ENCODE measurements at places on chromosomes 2 and 18. TPM values are rescaled to one million over a fixed set of nuclear protein-coding genes. Genes with fewer than 3 reads are reported as not detected.
A peak's percentile ranks its signal among the peaks of the same experiment; 100 is the strongest.

GRCh38 chr2:172397148-172397834 is 30.1 kb upstream of the ITGA6 start:
- no peak overlapping the region for H3K4me3 ChIP-seq
- no peaks in the 10 kb centered on the region for H3K27me3 ChIP-seq
- no peak for DNase-seq
- no peaks in the 10 kb centered on the region for H3K36me3 ChIP-seq

DNA sequence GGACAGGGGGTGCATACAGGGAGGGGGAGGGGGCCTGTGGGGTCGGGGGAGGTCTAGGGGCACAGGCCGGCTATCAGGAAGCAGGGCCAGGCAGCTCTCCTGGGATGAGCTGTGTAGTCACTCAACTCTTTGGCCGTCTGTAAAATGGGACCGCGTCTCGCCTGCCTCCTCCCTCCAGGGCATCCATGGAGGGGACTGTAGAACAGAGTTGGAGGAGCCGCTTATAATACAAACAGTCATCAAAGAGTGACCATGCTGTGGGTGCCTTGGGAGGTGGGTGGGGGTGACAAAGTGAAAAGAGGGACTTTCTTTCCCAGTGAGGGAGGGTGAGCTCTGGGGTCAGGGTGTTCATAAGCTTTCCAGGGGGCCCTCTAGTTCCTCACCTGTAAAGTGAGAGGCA is 169.6 kb upstream of the HAAO start:
- H3K27ac ChIP-seq, result peak overlapping the region; percentile 66
- no peaks in the 10 kb centered on the region for H3K36me3 ChIP-seq
- peaks cover 46% of the 10 kb centered on the region for H3K4me1 ChIP-seq
- DNase-seq, result no peak

GRCh38 chr2:209671020-209671680 is 100.5 kb upstream of the UNC80 start:
- no peak overlapping the region for H3K27ac ChIP-seq
- H3K4me3 ChIP-seq, result no peak overlapping the region

The FAM237A gene
- total RNA-seq, result not detected

DNA sequence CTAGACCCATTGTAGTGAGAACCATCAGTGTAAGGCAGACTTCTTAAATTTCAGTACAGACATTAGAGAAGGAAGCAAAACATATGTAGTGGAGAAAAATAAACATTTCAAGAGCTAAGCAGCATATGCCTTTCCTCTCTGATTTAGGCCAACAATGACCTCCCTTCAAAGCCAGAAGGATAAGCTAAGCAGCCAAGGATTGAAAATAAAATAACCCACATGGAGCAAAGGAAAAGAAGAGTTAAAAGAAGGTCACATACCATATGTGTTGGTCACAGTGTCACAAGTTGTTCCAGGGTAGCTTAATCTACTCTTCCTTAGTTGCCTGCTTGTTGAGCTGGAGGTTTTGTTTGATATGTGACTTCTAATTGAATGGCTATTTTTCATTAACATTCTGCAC is 15.6 kb upstream of the LAMA1 start:
- H3K27ac ChIP-seq, result no peak overlapping the region
- H3K4me3 ChIP-seq, result no peak overlapping the region
- no peaks in the 10 kb centered on the region for H3K36me3 ChIP-seq
- H3K27me3 ChIP-seq, result no peaks in the 10 kb centered on the region
- no peaks in the 10 kb centered on the region for H3K4me1 ChIP-seq
- peak; percentile 7 for DNase-seq

The MAIP1 gene
- total RNA-seq, result 17.9 TPM

GRCh38 chr2:149656996-149657395 is 69.4 kb upstream of the MMADHC start:
- H3K27me3 ChIP-seq, result no peaks in the 10 kb centered on the region
- DNase-seq, result no peak
- no peak overlapping the region for H3K4me3 ChIP-seq
- peaks cover 3% of the 10 kb centered on the region for H3K4me1 ChIP-seq

DNA sequence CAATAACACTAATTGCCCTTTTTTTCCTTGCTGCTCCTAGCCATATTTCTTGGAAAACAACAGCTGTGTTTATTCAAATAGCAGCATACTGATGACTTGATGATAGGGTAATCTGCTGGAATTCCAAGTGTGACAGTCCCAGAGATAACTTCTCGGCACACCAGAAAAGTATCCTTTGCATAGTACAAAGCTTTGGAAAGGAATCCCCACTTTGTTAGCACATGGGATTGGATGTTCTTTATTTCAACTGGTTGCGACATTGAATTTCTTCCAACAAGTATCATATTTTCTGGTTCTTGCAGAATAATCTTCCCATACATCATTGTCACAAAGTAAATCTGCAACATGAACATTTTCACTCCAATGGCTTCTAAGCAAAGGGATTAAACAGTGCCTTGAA is 445.8 kb upstream of the ACVR2A start:
- no peaks in the 10 kb centered on the region for H3K36me3 ChIP-seq
- no peaks in the 10 kb centered on the region for H3K27me3 ChIP-seq
- H3K4me1 ChIP-seq, result no peaks in the 10 kb centered on the region
- no peak overlapping the region for H3K27ac ChIP-seq
- no peak overlapping the region for H3K4me3 ChIP-seq

The GREB1L gene
- total RNA-seq, result 6.9 TPM

The VWC2L gene
- not detected for total RNA-seq

The GPBAR1 gene
- 5.6 TPM for total RNA-seq

DNA sequence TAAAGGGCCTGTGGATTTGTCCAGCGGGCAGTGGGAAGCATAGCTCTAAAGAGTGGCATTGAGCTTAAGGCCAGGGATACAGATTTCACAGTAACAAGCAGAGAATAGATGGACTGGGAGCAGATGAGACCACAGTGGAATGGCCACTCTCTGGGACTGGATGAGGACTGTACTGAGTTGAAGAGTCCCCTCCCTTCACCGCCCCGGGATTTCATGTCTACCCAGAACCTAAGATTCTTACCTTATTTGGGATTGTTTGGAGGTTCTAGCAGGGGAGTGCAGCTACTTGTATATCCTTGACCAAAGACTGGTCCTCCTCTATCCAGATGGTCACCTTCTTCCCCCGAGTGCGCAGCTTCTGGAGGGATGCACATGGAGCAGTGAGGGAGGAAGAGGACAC is 28.0 kb upstream of the EFEMP1 start:
- no peaks in the 10 kb centered on the region for H3K36me3 ChIP-seq
- no peak overlapping the region for H3K27ac ChIP-seq
- H3K4me3 ChIP-seq, result peak overlapping the region; percentile 24
- no peaks in the 10 kb centered on the region for H3K4me1 ChIP-seq
- no peaks in the 10 kb centered on the region for H3K27me3 ChIP-seq

DNA sequence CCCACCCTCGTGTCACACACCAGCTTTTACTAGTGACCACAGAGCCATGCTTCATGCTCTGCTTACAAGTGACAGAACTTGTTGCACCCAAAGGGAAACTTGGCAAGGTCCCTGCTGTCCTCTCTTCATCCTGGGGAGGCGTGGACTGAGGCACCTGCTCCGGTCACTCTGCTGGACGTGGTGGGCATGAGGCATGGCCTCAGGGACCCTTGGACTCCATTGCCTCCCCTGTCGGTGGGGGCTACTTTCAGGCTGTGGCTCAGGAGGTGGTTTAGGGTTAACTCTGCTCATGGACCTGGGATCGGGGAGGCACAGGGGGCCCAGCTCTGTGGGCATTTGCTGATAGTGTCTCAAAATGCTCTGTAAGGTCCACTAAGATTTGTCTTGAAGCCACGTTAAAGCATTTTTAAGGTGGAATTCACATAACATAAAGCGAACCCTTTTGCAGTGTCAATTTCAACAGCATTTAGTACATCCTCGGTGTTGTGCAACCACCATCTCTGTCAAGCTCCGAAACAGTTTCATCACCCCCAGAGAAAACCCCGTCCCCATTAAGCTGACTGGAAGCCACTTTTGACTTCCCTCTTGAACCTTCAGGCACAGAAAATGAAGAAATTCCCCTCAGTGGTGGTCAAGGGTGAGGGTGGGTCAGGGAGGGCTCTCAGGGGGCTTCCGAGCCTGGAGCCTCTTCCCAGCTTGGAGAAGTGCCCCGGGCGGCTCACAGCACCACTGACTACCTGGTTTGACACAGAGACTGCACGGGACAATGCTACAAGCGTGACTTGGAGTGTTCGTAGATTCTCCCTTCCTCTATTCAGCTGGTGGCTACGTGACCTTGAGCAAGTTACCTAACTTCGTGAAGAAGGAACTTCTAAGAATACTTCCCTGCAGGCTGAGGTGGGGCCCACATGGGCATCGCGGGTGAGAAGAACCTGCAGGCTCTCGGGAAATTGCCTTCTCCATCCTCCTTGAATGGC is 100.0 kb upstream of the HDAC4 start:
- peak overlapping the region; percentile 29 for H3K27ac ChIP-seq
- no peaks in the 10 kb centered on the region for H3K36me3 ChIP-seq
- H3K4me3 ChIP-seq, result no peak overlapping the region
- DNase-seq, result no peak
- H3K4me1 ChIP-seq, result peaks cover 16% of the 10 kb centered on the region
- H3K27me3 ChIP-seq, result no peaks in the 10 kb centered on the region

DNA sequence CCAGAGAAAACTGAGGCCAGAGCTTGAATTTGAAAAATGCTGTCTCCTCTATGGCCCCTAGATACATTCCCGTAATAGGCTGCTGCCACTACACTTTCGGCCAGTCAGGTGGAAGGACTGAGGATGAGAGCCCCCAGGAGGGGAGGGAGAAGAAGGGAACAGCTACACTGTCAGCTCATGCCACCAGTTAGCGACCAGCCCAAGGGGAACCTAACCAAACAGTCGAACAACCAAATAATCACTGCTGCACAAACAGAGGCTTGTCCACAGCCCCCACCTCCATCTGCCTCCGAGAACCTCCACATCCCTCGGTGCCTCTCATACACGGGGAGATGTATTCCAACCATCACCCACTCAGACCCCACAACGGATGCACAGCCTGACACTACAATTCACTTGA is 7.3 kb downstream of the ZNF516 start:
- DNase-seq, result no peak
- H3K36me3 ChIP-seq, result no peaks in the 10 kb centered on the region
- H3K4me1 ChIP-seq, result peaks cover 33% of the 10 kb centered on the region
- no peaks in the 10 kb centered on the region for H3K27me3 ChIP-seq

DNA sequence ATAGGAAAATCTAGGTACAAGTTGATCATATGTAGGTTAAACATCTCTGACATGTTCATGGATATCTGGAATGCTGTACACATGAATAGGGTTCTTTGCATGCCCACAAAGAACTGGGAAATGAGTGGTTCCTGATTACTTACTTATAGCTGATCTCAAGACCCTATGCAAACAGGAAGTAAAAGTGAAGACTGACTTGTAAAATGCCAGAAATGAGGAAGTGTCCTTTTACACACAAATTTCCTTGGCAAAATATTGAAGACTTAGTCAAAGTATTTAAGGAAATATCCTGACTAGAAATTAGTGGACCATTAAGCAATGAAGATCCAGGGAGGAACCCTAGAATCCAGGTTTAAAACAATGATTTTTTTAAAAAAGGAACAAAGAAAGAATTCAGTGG is 203.7 kb upstream of the DLGAP1 start:
- no peak overlapping the region for H3K27ac ChIP-seq
- no peak for DNase-seq
- no peak overlapping the region for H3K4me3 ChIP-seq
- no peaks in the 10 kb centered on the region for H3K36me3 ChIP-seq

GRCh38 chr2:237355701-237356100 is 58.3 kb downstream of the COL6A3 start:
- DNase-seq, result no peak
- H3K4me1 ChIP-seq, result peaks cover 64% of the 10 kb centered on the region
- H3K36me3 ChIP-seq, result peaks cover 63% of the 10 kb centered on the region
- H3K27me3 ChIP-seq, result no peaks in the 10 kb centered on the region
- no peak overlapping the region for H3K4me3 ChIP-seq

The FAM110C gene
- total RNA-seq, result 0.16 TPM

DNA sequence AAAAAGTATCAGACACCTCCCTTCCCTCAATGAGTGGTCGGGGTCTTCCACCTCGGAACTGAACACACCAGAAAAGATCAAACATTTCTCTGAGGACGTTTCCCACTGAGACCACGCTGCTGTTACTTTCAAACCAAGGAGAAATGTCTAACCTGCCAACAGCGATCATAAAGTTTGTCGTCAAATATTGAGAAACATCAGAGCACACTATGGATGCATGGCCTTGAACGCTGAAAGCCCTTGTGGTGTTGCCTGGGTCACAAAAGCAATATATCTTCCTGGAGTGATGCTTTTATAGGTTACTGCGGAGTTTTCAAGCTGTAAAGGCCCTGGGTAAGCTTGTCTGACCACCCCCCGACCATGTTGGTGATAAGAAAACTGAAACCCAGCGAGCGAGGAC is 70.2 kb upstream of the ID2 start:
- H3K4me3 ChIP-seq, result no peak overlapping the region
- H3K27me3 ChIP-seq, result no peaks in the 10 kb centered on the region
- H3K27ac ChIP-seq, result no peak overlapping the region
- no peak for DNase-seq
- H3K4me1 ChIP-seq, result no peaks in the 10 kb centered on the region

DNA sequence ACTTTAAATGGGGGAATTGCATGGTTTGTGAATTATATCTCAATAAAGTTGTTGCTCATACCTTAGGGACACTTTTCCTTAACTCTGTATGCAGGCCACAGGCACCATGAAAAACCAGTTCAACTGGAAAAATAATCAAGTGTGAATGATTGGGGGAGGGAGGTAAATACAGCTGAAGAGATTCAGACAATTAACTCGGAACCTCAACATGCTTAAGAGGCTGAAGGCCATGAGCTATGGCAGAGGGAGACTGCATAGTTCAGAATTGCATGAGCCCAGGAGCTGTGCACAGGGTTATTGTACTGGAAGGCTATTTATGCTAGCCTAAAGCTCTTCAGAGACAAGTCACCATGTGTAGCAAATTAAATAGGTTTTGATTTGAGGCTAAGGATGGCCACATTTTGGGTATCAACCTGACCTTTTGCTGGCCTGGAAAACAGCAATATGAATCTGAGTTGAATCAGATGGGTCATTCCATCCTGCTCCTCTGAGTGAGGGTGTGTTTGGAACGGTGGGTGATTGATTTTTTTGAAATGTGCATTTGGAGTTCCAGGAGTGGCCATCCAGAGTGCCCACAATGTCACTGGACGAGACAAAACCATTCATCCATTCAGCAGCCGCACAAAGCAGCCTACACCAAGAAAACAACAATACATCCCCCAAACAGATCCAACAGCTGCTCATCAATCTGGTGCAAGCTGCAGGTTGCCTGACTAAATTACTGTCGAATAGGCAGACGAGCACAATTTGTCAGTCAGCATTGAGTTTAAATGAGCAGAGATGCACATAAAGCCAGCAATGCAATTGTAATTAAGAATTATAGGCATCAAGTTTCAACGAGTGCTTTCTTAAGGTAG is 42.5 kb downstream of the HRH4 start:
- H3K27me3 ChIP-seq, result no peaks in the 10 kb centered on the region
- no peaks in the 10 kb centered on the region for H3K36me3 ChIP-seq
- no peak for DNase-seq
- H3K4me3 ChIP-seq, result no peak overlapping the region
- no peaks in the 10 kb centered on the region for H3K4me1 ChIP-seq
- no peak overlapping the region for H3K27ac ChIP-seq

GRCh38 chr2:56681659-56682396 is 498.0 kb downstream of the CCDC85A start:
- H3K27me3 ChIP-seq, result no peaks in the 10 kb centered on the region
- no peak for DNase-seq
- H3K36me3 ChIP-seq, result no peaks in the 10 kb centered on the region
- no peaks in the 10 kb centered on the region for H3K4me1 ChIP-seq
- H3K4me3 ChIP-seq, result no peak overlapping the region

The MARCO gene
- 15.7 TPM for total RNA-seq

The TMEM163 gene
- 2.3 TPM for total RNA-seq

GRCh38 chr2:127672341-127673224 is 2.7 kb downstream of the LIMS2 start:
- H3K27me3 ChIP-seq, result no peaks in the 10 kb centered on the region
- H3K36me3 ChIP-seq, result no peaks in the 10 kb centered on the region
- peak overlapping the region; percentile 82 for H3K4me3 ChIP-seq
- peaks cover 80% of the 10 kb centered on the region for H3K4me1 ChIP-seq
- H3K27ac ChIP-seq, result peak overlapping the region; percentile 97

Measured in sigmoid colon (tissue), 7 donors.